ENCODE measurements at places on chromosomes 1 and 21.

DNA sequence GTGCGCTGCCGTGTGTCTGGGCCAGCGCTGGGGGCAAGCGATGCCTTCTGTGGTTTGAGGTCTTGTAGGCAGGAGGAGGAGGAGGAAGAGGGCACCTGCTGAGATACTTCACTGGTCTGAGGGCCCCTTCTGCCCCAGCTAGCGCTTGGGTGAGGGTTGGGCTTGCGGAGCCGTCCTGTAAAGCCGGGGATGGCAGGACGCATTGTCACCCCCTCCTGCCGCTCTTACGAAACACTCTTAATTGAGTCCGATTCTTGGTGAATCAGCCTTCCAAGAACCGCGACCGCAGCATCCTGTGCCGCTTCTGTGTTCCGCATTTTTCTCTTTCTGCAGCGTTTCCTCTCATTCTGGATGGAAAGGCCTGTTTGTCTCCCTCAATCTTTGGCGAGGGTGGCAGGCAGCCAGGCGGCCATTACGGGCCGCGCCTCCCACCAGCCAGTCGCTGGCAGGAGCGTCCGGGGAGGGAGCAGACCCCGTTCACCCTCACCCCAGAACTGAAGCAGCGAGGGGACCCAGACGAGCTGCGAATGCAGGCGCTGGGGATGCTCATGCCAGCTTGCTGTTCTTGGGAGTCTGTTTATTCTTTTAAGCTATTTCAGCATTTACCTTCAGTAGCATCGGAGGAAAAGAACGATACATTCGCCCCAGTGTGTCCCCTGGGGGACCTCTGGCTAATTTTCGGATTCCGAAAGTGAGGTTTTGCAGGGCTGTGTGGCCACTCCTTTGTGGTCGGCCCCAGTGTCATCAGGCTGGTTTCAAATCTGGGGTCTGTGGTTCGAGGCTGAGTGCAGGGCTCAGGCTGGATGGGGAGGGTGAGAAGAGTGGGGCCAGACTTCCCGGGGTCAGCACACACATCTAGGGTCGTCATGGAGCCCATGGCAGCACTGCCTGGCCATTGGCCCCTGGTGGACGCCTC lies 62.7 kb downstream of the SKI start:
- no peak for DNase-seq

DNA sequence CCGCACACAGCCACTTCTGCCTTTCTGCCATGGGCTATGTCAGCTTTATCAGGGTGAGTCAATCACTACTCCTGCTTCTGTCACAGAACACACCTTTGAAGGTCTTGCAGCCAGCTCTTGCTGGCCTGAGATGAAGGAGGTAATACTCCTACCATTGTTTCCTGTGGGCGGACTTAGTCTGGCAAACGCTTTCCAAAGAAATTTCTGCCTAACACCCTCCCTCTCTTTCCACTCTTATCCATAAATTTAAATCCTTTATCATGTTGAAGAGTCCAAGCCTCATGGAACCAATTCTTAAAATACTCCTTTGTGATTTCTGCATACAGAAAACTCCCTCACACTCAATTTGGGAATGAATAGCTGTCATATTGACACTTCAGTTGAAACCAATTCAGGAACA lies 633.1 kb upstream of the CHRM3 start:
- no peak for DNase-seq

- no peak for DNase-seq
These were observed 154.6 kb upstream of the LRRC7 start for GRCh38 chr1:69413129-69413528.

- DNase-seq: no peak
These were observed 7.0 kb upstream of the ABCD3 start for GRCh38 chr1:94411237-94411636.

- DNase-seq: no peak
These were observed 157.5 kb upstream of the FGGY start for GRCh38 chr1:59139396-59139795.

DNA sequence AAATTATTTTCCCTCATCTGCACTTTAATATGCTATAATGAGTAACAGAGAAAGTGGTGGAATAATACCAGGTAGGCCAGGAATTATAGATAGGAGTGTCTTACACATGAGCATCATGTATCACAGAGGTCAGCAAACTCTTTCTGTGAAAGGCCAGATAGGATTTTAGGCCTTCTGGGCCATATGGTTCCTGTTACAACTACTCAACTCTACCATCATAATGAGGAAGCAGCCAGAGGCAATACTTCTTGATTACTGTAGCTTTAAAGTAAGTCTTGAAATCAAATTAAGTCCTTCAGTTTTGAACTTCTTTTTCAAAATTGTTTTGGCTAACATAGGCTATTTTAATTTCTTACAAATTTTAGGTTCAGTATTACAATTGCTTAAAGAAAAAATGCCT lies 32.1 kb upstream of the IGSF3 start:
- DNase-seq: no peak

All from H1 (cell line).